ENCODE measurements at places on chromosomes 13 and 19. TPM values are rescaled to one million over a fixed set of nuclear protein-coding genes. Genes with fewer than 3 reads are reported as not detected.

DNA sequence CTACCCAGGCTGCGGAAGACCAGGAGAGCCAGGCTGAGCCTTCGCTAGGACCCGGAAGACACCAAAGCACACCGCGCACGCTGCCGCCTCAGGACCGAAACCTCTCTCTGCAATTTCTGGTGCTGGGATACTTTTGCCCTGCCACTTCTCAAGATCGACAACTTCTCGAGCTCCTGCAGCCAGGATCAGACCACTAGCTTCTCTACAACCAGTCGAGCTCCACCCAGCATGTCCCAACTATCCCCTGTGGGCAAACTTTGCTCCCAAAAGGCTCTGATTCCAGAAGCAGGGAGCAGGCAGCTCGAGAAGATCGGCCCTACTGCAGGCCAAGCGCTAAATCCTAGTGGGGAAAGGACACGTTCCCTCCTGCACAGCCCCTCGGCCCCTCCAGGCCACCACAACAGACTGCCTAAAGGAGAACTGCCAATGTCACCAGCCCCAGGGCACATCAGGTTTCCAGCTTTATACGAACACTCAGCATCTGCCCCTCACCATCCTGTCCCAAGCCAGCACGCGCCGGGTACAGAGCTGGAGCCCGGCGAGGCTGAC is 979 bp downstream of the AKAP8 start:
- peak; percentile 38 for DNase-seq

- no peak for DNase-seq
Measured at GRCh38 chr13:77555246-77555645, 19.7 kb downstream of the SCEL start.

DNA sequence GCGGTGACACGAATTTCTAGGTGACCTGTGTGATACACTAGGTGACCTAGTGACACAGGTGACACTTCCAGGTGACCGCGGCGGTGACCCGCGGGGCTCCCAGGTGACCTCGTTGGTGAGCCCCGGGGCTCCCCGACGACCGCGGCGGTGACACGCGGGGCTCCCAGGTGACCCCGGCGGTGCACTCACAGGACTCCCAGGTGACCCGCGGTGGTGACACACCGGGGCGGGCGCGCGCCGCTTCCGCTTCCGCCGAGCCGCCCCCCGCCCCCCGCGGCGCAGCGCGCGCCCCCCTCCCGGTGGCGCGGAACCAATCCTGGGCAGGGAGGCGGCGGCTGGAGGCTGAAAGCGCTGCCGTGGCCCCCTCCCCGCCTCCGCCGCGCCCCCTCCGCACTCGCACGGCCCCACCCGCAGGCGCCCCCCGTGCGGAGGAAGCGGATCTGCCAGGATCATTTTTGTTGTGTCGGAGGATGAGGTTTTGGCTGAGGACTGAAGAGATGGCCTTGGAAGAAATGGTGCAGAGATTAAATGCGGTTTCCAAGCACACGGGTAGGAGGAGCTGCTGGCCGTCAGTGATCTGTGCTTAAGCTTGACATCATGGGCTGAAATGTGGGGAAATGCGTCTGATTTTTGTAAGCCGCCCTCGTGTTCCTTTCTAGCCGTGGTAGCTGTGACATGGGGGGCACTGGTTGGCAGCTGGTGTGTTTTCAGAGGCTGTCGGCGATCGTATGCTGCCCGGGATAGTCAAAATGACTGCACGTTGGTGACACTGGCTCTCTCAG is at the start of gene MCF2L:
Gene MCF2L, plus strand, starts transcription at position 305 of the 782 bp plus-strand sequence. Its CDS starts 166 bp downstream, at position 471.
- DNase-seq, result no peak

DNA sequence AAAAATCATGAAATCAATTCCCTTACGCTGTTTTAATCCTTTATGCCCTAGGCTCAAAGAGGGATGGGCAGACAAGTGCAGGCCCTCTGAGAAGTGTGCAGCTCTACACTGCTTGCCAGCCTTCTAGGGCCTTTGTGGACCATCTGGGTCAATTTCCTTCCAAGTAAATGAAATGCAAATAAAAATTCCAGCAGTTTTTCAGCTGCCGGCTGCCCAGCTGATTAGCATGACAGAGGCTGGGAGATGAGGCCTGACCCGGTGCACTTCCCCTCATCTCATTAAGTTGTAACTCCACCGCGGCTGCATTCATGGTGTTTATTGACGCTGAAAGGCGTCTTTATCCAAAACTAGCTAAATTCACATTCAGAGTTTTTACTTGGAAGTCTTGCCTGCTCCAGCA is 47.5 kb upstream of the GSX1 start:
- DNase-seq, result no peak

- no peak for DNase-seq
Measured at GRCh38 chr19:8332976-8333766, 9.9 kb downstream of the KANK3 start.

Gene NTN5
- not detected for total RNA-seq

Gene SSBP4
- 108 TPM for total RNA-seq

Gene TGFBR3L
- 0.70 TPM for total RNA-seq

Gene UBE2L5
- total RNA-seq, result not detected

Gene KLK14
- total RNA-seq, result not detected

Gene ALDH16A1
- total RNA-seq, result 55.1 TPM

Gene ACER1
- not detected for total RNA-seq

Gene ZNF577
- total RNA-seq, result 3.0 TPM

Measured in HT1080 (cell line).